ENCODE measurements at places on chromosomes 3 and 15.

DNA sequence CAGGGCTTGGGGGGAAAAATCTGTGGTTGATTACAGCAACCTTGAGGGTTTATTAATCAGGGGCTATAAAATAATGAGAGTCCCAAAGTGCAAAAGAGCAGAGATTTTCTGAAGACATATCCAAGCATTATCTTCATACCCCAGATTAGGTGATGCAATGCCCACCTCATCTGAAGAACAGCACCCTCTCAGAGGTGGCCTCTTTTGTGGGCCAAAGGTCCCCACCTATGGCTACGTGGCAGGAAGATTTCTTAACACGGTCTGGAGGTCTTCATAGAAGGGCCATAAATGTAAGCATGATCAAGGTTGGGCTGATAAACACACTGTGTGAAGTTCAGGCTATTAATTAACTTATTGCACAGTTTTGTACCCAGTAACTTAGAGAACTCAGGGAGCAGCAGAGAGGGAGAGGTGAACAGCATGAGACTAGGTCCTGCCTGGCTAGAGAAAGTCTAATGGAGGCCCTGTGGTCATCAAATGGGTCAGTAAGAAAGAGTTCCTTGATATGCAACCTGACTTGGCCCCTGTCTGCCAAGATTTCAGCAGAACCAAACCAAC is 29.6 kb upstream of the RBP2 start:
- no peak for DNase-seq

GRCh38 chr3:130699765-130700164 is 46.9 kb downstream of the PIK3R4 start:
- DNase-seq: no peak

GRCh38 chr15:69068157-69068556 is 53.7 kb downstream of the NOX5 start:
- DNase-seq: no peak

GRCh38 chr15:27341780-27342343 is 370.9 kb downstream of the GABRG3 start:
- no peak for DNase-seq

DNA sequence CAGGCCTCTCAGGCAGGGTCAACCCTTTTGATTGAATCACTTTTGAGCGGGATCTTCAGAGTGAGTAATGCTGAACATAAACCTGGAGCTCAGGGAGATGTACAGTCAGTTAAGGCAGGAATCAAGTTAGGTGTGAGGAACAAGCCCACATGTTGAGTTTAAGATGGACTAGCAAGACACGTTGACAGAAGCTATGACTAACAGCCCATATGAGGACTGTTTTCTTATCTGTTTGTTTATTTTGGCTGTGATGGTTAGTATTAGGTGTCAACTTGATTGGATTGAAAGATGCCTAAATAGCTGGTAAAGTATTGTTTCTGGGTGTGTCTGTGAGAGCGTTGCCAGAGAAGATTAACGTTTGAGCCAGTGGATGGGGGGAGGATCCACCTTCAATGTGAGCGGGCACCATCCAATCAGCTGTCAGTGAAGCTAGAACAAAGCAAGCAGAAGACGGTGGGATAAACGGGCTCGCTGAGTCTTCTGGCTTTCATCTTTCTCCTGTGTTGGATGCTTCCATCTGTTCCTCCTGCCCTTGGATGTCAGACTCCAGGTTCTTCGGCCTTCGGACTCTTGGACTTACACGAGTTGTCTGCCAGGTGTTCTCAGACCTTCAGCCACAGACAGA is 232.3 kb upstream of the STAC start:
- DNase-seq: no peak

GRCh38 chr3:100880845-100881244 is 112.4 kb downstream of the ABI3BP start:
- DNase-seq: no peak

Data from effector CD4-positive, alpha-beta T cell (primary cell).